ENCODE measurements at places on chromosomes 12 and 14.

DNA sequence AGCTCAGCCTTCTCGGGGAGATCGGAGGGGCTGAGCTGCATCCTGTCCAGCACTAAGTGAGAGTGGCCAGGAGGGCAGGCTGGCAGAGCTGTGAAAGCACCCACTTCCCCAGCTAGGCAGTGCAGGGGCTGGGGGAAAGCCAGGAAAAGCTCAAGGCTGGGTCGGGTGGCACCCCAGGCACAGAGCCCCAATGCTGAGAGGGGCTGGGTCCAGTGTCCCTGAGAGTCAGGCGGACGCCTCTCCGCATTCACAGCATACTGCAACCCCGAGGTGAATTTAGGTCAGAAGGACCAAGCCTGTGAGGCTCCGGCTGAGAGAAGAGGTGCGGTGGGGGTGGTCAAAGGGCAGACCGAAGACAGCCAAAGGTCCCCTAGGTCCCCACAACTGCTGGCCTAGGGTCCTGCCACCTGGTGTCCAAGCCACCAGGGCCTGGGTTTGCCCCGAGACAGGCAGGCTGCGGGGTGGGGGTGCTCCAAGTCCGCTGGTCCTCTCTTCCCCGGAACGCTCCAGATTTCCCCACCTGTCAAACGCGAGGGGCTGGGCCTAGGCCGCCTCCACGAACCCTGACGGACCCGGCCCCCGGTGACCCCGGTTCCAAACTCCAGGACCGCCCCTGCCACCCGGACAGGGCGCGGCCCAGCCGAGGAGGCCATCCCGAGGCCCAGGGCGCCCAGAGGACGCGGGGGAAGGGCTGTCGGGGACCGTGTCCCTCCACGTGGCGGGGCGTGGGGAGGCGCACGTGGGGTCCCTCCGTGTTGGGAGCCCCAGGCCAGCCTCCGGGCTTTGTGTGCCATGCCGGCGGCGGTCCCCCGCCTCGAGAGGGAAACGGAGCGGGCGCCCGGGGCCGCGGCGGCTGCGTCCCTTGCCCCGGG is 527 bp downstream of the CAMKK2 start:
- DNase-seq, result peak; percentile 43

DNA sequence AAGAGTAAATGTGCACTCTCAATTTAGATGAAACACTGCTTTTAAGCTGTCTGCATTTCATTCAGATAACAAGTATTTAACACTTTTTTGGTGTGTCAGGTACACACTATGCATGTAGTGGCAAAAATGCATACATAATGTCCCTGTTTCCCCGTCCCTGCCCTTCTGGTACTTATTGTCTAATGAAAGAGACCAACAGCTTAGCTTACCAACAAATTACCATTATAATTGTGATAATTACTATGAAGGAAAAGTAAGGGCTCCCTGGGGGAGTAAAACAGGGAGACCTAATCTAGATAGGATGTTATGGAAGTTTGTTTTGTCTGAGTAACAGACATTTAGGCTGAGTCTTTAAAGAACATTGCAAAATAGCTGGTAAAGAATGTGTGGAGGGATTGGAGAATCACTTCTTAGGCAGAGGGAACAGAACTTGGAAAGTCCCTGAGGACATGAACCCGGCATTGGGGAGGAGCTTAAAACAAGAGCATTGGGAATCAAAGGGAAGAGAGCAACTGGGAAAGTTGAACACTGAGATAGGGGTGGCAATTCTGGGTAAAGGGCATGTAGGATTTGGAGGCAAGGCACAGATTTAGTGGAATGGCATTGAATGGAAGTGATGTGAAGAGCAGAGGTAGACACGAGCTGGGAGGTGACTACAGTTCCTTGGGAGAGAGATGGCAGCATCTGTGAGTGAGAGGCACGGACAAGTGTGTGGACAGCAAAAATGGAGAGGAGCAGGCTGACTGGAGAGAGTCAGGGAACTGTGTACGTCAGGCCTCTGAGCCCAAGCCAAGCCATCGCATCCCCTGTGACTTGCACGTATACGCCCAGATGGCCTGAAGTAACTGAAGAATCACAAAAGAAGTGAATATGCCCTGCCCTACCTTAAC is 181.6 kb downstream of the GRIP1 start:
- no peak for DNase-seq

GRCh38 chr14:18660585-18660922 is 59.6 kb downstream of the OR11H12 start:
- DNase-seq, result no peak

- no peak for DNase-seq
Measured at GRCh38 chr12:3071107-3071506, 6.1 kb upstream of the TSPAN9 start.

GRCh38 chr12:2168808-2169207 is 116.0 kb downstream of the CACNA1C start:
- no peak for DNase-seq

DNA sequence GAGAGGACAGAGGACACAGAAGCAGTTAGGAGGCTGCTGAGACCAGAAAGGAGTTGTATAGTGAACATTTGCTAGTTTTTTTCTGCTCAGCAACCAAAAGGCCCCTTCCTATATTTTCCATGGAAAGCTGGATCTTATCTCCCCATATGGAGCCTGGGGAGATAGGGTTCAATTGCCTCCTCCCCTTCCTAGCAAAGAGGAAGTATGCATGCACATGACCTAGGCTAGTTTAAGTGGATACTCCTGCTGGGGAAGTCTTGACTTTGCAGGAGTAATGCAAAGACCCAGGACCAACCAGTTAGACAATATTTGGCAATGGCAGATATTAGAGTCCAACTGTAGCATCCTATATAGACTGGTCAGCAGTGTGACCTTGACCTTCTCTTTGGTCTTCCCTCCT is 15.1 kb downstream of the CHD8 start:
- DNase-seq, result no peak

GRCh38 chr12:49201595-49202295 is 12.9 kb upstream of the TUBA1A start:
- DNase-seq, result no peak

- no peak for DNase-seq
Measured at GRCh38 chr12:54555670-54556257, 6.4 kb downstream of the PDE1B start.

Measured in head of caudate nucleus (tissue), 42 donors.